ENCODE measurements at places on chromosomes 7 and 10. TPM values are rescaled to one million over a fixed set of nuclear protein-coding genes. Genes with fewer than 3 reads are reported as not detected.

The CLRN3 gene
- not detected for total RNA-seq

GRCh38 chr7:36283711-36284130 is 105.9 kb upstream of the ANLN start:
- H3K27me3 ChIP-seq = no peaks in the 10 kb centered on the region
- no peak for DNase-seq
- no peak overlapping the region for H3K4me3 ChIP-seq
- no peaks in the 10 kb centered on the region for H3K36me3 ChIP-seq

DNA sequence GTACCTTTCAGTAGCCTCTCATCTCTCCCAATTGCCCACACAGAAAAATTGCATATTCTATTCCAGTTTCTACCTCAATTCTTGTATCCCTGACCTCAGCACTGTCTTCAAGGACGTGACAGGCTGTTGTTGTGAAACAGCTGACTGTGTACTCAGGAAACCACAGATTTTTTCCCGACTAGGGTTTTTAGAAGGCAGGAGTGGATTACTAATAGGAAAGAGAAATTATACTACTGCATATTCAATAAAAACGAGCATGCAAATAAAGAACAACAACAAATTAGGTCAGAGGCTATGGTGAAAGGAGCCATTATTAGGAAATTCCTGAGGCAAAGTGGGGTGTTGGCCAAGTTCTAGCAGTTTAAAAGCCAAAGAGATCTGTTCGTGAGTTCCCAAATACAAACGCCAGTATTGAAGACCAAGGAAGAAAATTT is 93.4 kb downstream of the DOCK4 start:
- no peak overlapping the region for H3K27ac ChIP-seq
- H3K4me1 ChIP-seq = no peaks in the 10 kb centered on the region
- H3K27me3 ChIP-seq = peaks cover 3% of the 10 kb centered on the region
- H3K36me3 ChIP-seq = no peaks in the 10 kb centered on the region
- H3K4me3 ChIP-seq = no peak overlapping the region
- DNase-seq = no peak

DNA sequence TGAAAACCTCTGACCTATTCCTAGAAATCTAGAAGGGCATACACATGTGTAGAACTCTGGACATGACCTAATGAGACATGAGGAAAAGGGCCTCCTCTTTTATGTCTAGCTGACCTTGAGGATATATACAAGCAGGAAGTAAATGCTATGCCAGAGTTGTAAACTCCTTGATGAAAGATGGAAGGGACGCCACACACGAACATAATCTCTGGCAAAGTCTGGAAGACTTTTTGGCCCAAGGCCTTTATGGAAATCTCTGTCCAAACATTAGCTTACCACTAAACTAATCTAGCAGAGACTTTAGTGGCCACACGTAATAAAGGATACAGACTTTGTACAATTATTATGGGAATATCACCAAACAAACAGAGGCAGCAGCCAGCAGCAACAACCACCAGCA is 138.1 kb upstream of the THSD7A start:
- no peaks in the 10 kb centered on the region for H3K36me3 ChIP-seq
- H3K27me3 ChIP-seq = peaks cover 2% of the 10 kb centered on the region
- DNase-seq = no peak
- no peak overlapping the region for H3K4me3 ChIP-seq

DNA sequence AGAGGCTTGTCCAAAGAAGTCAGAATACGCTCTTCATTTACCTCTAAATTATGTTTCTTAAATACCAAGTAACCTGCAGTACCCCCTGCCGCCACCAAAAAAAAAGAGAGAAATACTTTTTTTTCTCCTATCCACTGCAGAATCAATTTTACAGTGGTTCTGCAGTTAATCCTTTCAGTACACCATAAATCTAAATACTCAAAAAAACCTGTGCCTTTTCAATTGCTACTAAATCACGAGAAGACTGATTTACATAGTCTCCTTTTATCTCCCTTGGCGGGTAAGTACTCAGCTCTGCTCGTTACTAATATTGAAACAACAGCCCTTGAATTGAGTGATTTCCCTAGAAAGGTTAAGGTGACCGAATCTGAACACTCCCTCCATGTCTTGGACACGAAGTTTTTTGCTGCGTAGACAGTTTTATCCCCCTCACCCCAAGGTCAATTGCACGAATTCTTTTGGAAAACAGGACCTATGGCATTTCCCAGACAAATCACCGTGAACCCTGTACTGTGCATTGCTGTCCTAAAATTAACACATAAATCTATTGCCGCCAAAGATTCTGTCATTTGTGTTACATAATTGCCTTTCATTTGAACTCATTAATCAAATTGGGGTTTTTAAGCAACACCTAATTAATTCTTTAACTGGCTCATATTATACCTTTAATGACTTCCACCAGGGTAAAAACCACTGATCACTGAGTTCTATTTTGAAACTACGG is 512 bp upstream of the VIM start:
- peaks cover 43% of the 10 kb centered on the region for H3K4me1 ChIP-seq
- peak; percentile 38 for DNase-seq
- peak overlapping the region; percentile 73 for H3K27ac ChIP-seq
- peak overlapping the region; percentile 80 for H3K4me3 ChIP-seq
- H3K36me3 ChIP-seq = no peaks in the 10 kb centered on the region

- DNase-seq = no peak
- no peaks in the 10 kb centered on the region for H3K4me1 ChIP-seq
- H3K27ac ChIP-seq = no peak overlapping the region
- H3K4me3 ChIP-seq = no peak overlapping the region
- no peaks in the 10 kb centered on the region for H3K36me3 ChIP-seq
Measured at GRCh38 chr7:46139079-46139478, 218.0 kb upstream of the IGFBP3 start.

- no peaks in the 10 kb centered on the region for H3K27me3 ChIP-seq
- no peaks in the 10 kb centered on the region for H3K36me3 ChIP-seq
- no peaks in the 10 kb centered on the region for H3K4me1 ChIP-seq
- no peak overlapping the region for H3K4me3 ChIP-seq
- DNase-seq = no peak
Measured at GRCh38 chr7:52669031-52669430, 366.4 kb upstream of the POM121L12 start.

DNA sequence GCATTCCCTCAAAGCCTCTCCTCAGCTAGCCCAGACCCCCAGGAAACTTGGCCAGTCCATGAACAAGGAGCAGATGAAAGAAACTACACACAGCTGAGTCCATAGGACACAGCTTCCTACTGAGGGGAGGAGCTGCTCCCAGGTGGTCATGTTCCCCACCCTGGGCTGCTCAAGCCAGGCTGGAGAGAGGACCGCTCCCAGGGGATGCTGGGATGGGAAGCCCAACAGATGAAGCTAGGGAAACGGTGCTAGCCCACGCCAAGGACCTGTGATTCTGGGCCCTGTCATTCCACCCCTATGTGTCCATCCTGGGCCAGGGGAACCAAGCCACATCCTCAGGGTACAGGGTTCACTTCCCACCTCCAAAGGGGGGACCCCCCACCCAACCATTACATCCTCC is 19.0 kb downstream of the KCNH2 start:
- H3K27me3 ChIP-seq = peaks cover 27% of the 10 kb centered on the region
- no peak for DNase-seq
- peaks cover 18% of the 10 kb centered on the region for H3K4me1 ChIP-seq
- H3K27ac ChIP-seq = no peak overlapping the region
- H3K4me3 ChIP-seq = no peak overlapping the region

DNA sequence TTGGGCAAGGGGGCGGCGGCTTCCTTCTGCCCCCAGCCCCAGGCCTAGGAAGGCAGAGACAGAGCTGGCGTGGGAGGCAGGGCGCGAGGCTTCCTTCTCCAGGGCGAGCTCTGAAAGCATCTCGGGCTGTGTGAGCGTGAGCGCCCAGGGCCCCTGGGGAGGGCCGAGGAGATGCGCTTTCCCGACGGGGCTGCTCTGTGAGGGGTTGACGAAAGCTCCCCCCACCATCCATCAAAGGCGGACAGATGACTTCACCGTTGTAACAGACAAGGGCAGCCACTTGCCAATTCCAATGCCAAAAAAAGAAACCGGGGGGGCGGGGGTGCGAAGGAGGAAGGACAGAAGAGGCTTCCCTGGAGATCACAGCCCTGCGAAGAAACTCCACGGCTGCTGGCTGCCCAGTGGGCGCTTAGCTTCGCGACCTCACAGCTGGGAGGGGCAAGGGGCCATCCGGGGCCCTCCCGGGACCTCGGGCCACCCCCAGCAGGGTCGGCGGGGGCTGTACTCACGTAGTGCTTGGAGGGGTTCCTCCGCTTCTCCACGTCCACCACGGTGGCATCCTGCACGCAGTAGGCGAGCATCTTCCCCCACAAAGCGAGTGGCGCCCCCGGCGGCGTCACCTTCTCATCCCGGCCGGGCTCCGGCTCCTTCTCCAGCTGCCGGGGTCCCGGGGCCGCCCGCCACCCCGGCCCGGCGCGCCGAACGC is 537 bp downstream of the SH3PXD2A start:
- H3K4me1 ChIP-seq = peaks cover 3% of the 10 kb centered on the region
- peak; percentile 43 for DNase-seq
- no peak overlapping the region for H3K27ac ChIP-seq
- peaks cover 29% of the 10 kb centered on the region for H3K27me3 ChIP-seq

- no peaks in the 10 kb centered on the region for H3K36me3 ChIP-seq
- H3K27me3 ChIP-seq = no peaks in the 10 kb centered on the region
- no peak overlapping the region for H3K4me3 ChIP-seq
- DNase-seq = no peak
- H3K4me1 ChIP-seq = no peaks in the 10 kb centered on the region
Measured at GRCh38 chr10:80713398-80713928, 175.8 kb downstream of the SH2D4B start.

Measured in activated naive CD4-positive, alpha-beta T cell treated with anti-CD3 and anti-CD28 coated beads for 36 hours (primary cell).